ENCODE measurements at places on chromosomes 1 and 21.

GRCh38 chr1:217881131-217881543 lies 250.0 kb downstream of the SPATA17 start:
- peak; percentile 55 for DNase-seq

DNA sequence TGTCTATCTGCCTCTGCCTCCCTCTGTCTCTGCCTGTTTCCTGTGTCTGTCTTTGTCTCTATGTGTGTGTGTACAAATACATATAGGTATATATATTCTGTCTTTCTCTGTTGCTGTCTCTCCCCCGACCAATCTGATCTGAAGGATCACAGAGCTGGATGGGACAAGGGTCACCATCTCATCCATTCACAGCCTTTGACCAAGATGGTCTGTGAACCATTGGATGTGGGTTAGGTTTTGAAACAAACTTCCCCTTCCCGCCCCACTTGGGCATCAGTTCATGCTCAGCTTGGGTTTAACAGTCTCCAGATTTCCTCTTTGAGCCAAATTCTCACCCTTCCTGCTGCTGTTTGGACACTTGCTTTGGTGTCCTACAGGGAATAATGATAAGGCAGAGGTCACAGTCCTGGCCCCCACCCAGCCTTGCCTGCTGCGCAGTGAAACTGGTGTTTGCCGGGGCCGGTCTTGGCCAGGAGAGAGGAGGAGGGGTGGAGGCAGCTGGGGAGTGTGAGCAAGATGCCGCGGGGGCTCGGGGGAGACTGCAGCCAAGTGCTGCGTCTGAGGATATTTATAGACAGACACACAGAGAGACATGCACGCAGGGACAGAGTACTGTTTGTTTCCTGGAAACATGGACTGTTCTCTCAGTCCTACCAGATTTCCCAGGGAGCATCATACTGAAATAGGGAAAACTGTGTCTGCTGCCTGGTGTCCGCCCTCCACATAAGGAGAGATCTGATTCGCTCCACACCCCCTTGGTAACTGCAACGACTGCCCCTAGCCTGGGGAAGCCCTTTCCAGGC lies 27.0 kb upstream of the BTG2 start:
- DNase-seq = peak; percentile 70

GRCh38 chr21:36175771-36176565 lies 19.3 kb downstream of the DOP1B start:
- no peak for DNase-seq

DNA sequence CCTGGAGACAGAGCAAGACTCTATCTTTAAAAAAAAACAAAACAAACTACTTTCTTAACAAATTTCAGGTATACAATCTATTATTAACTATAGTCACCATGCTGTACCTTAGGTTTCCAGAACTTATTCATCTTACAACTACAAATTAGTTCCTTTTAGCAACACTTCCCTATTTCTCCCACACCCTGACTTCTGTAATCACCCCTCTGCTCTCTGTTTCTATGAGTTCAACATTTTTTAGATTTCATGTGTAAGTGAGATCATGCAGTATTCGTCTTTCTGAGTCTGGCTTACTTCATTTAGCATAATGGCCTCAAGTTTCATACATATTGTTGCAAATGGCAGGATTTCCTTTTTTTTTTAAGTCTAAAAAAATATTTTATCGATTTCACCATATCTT lies 77.9 kb upstream of the LPGAT1 start:
- no peak for DNase-seq

DNA sequence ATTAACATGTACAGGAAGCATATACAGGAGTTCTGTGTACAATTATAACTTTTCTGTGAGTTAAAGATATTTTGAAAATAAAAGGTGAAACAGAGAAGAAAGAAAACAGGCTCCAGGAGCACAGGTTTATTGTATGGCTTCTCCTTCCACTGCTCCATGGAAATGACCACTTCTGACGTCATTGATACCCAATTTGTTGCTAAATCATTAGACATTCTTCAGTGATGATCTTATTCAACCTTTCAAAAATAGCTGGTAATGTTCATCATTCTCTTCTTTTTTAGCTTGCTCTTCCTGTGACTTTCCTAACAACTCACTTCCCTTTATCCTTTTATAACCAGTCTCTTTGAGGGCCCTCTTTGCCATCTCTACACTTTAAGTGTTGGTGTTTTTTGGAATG lies 77.8 kb downstream of the KCNK2 start:
- peak; percentile 41 for DNase-seq

Data from EL (cell line).